ENCODE measurements at places on chromosomes 1 and 21.

- no peak for DNase-seq
Observed at GRCh38 chr1:160101717-160102522, 3.5 kb upstream of the IGSF8 start.

GRCh38 chr1:156433602-156434001 is 64.6 kb downstream of the RHBG start:
- no peak for DNase-seq

DNA sequence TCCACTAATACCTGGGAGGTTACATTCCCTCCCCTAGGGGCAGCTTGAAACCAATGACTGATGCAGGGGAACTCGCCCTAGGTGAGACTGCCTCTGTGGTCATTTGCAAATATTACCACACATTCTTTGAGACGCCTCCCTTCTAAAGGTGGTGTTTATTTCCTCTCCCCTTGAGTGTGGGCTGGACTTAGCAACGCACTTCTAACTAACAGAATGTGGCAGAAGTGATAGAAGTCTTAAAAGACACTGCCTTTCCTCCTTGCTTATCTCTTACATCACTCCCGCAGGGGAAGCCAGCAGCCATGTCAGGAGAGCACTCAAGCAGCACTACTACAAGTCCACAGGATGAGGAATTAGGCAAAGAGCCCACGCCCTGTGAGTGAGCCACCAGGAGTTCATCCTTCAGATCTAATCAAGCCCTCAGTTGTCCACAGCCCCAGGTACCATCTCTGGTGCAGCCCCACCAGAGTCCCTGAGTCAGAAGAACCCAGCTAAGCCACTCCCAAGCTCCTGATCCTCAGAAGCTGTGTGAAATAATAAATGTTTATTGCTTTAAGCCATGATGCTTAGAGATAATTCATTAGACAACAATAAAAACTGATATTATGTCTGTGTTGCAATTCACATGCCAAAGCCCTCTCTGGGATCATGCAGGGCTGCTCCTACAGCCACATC is 14.8 kb upstream of the MATN1 start:
- DNase-seq = no peak

DNA sequence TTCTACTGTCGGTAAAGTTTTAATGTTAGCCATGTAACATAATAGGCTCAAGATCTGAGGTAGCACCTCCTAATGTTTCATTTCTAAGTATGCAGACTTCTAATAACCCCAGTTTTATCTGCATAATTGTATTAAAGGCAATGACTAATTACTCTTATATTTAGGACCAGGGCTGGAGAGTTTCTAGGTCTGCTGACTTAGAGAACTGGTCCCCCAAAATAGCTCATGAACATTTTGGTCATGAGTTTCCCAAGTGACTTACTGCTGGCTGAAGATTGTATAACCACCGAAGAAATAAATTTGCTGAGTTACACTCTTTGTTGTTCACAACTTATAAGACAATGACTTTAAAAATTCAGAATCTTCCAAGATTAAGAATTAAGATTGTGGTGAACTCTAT is 197.8 kb upstream of the TNR start:
- DNase-seq = no peak

DNA sequence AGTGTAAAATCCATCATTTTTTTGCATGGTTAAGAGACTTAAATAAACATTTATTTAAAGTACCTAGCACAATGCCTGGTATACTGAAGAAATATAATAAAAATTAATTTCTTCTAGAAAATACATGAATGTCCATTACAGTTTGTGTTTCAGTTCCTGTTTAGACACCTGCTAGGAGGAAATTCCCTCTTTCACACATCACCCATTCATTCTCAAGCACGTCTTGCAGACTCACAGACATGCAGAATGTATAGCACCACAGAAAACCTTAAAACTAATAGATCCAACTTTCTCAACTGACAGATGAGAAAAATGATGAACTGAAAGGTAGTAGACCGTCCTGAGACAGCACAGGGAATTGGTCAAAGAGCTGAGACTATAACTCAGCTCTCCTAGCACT is 172.2 kb upstream of the C8B start:
- no peak for DNase-seq

DNA sequence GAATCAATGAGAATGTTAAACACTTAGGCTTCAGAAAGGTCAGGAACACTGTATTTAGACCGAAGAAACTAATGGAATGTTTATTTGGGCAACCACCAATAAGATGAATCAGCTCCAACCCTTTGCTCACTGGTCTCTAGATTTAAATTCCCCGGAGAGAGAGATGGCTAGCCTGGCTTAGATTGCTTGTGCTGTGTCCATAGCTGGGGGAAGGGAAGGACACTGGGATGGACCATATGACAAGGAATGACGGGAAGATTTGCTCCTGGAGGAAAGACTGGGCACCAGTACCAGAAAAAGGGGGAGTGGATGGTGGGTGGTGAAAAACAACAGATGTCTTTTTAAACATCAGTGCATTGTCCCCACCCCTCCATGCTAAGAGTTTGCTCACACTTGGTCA is 426.6 kb downstream of the DUSP10 start:
- DNase-seq = no peak

DNA sequence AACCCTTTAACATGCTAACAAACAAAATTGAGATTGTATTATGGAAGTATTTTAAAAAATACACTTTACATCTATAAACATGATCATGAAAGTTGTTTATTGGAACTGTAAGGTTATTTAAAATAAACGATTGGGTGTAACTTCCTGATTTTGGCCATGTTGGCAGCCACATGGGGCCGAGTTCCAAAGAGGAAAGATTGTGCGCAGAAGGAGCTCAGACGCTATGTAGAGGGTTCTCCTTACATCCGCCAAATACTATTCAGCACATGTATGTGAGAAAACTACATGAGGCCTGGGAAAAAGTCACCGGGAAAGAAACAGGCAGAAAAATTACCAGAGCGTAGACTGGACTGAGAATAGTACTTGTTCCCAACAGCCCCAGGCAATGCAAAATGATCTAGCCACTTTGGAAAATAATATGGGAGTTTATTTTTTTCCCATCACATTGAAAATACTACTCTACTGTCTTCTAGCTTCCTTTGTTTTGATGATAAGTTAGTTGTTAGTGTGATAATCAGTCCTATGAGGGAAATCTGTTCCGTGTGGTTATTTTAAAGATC is 35.7 kb upstream of the B3GALT2 start:
- no peak for DNase-seq

DNA sequence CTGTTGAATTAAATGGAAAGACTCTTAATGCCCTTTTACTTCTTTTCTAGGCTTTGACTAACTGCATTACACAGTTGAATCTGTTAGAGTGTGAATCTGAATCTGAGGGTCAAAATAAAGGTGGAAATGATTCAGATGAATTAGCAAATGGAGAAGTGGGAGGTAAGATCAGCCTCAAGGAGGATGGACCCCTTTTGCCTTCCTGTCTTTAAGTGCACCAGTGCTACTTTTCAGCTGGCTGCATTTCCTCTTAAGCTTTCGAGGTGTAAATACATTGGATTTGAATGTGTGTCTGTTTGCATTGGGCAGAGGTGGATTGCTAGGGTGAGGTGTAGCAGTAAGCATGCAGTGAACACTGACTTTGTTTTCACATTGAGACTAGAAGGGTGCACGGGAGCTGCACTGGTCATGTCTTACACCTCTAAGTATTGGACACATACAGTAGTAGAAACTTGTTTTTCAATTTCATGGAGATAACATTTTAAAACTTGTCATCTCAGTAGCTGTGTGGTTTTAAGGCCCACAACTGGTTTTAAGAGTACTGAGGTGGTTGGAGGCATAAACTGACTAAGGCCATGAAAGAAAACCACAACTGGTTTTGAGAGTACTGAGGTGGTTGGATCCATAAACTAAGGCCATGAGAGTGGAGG is 35.4 kb downstream of the MIA3 start:
- no peak for DNase-seq

DNA sequence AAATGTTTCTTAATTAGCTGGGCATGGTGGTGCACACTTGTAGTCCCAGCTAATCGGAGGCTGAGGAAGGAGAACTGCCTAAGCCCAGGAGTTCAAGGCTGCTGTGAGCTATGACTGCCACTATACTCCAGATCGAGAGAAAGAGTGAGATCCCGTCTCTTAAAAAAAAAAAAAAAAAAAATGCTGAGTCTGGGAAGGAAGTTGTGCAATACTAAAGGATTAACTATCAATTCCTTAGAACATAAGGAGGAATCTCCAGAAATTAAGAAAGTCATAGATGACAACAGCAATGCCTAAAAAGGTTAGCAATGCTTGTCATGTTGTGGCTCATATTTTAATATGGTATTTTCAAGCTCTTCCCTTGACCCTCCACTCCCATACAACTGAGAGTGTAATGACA is 5.3 kb downstream of the LUZP1 start:
- no peak for DNase-seq

DNA sequence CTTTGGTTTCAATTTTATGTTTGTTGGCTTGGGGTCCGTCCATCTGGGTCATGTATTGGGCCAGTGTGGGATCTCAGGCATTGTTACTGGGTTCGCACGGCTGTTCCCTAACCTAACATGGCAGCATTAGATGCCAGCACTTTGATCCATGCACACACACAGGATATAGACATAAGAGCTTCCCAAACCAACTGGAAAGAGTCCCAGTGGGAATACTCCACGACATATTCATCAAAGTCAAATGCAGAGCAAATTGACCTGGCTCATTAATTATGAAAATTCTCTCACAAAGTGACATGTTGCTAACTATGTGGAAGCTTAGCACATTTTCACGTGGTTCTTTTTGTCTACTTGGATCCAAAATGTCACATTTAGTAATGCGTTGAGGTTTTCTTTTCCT is 130.4 kb downstream of the SETD4 start:
- no peak for DNase-seq

GRCh38 chr1:27594564-27595510 is 9.1 kb downstream of the AHDC1 start:
- no peak for DNase-seq

GRCh38 chr1:65722461-65722860 is 70.2 kb upstream of the PDE4B start:
- DNase-seq = no peak

DNA sequence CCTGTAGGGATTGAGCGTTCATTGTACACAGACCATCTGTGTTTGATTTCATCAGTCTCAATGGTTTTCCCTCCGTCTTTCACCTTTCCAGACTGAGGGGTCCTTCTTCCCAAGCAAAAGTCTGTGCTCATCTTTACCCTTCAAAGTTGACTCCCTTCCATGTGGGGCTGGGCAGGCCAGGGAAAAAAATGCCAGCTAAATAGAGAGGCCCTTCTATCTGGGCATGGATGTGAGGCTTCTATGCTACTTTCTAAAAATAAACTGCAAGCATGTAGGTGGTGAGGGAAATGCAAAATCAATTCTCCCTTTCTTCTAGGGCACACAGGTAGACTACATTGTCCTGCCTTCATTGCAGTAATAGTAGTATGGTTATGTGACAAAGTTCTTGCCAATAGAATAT is 46.7 kb upstream of the ITPKB start:
- no peak for DNase-seq

DNA sequence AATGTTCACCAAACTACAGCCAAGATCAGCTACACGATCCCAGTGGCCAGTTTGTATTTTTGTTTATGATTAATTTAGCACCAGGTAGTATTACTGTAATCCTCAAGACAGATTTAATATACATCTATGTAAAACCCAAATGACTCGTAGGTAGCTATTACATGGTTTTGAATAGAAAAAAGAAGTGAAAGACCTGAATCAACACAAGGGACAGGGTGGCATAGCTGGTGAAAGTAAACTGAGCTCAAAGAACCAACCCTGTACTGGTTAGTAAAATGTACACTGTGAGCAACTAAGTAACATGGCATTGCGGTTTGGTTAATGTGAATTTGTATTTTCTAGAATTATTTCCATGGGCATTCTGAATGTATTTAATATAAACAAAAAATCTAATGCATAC is 8.8 kb downstream of the GPATCH2 start:
- no peak for DNase-seq

- peak; percentile 69 for DNase-seq
Observed at GRCh38 chr1:160083968-160084770, 2.8 kb downstream of the KCNJ9 start.

DNA sequence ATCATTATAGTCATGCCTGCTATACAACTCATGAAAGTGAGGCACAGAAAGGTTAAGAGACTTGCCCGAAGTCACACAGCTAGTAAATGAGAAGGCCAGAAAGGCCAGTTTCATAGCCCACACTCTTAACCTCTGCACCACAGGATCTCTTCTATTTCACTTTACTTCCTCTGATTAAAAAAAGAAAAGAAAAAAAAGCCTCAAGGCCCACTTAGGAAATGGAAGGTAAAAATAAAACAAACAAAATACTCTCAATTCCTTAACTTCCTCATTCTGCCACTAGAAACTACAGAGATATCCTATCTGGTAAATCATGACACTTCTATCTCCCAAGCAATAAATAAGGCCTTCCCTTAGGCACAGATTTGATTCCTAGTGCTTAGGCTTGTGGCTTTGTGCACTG is 7.6 kb upstream of the ENAH start:
- no peak for DNase-seq

DNA sequence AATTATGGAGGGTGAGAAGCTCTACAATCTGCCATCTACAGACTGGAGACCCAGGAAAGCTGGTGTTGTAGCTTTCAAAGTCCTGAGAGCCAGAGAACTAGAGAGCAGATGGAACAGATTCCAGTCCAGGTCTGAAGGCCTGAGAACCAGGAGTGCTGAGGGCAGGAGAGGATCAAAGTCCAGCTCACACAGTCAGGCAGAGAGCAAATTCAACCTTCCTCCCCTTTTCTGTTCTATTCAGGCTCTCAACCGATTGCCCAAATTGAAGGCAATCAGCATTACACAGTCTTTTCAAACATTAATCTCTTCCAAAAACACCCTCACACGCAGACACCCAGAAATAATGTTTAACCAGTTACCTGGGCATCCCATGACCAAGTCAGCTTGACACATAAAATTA is 2.5 kb upstream of the TMPRSS2 start:
- no peak for DNase-seq

- DNase-seq = no peak
Observed at GRCh38 chr1:212491454-212491853, 58.7 kb downstream of the NENF start.

- no peak for DNase-seq
Observed at GRCh38 chr1:198849093-198849492, 210.3 kb downstream of the PTPRC start.

DNA sequence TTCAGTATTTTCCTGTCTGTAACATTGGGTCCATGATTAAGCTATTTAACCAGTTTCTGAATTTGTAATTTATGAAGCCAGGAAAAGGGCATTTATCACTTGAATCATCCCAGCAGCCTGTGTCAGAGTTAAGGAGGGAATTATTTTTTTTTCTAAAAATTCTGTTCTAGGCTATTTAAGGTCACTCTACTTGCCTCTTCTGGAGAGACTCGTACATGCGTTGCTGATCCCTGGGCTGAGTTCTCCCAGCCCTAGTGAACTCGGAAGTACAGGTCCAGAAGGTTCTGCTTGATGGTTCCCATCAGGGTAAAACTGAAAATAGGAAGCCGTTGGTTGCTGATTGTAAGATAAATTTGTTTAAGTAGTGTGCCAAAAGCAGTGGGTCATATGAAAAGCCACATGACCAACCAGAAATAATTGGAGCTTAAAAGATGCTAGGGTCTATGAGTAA is 90.7 kb downstream of the GPR88 start:
- no peak for DNase-seq
